Stimulated activated CD4-positive, alpha-beta T cell treated with anti-CD3 and anti-CD28 coated beads, Interleukin-4, amount 100 ng/mL, for 4 hours (primary cell): ENCODE measurements at places on chromosomes 1 and 21.
A peak's percentile ranks its signal among the peaks of the same experiment; 100 is the strongest.

DNA sequence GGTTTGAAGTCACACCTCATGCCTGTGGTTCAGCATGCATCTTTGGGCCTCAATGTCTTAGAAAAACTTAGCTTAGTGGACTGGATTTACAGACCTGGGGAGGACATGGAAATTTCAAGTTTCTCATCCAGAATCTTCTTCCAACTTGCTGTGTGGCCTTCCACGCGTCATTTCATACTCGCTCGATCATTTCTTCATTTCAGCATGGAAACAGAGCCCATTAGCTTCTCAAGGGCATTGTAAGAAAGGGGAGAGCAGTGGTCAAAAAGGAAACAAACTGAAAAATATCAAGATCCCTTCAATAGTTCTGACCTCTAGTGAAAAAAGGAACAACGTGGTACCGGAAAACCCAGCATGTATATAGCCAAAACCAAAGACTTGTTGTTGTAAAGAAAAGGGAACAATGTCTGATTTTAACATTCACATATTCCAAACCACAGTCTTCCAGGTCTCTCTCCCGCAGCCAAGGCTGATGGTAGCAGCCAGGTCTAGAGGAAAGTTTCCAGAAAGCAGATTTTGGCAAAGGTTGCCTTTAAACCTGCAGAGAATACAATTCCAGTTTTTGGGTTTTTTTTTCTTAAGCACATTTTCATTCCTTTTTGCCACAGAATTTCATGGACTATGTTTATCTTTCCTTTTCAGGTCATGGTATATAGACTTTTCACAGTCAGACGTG is 97.0 kb upstream of the CDC42BPA start:
- no peak for DNase-seq

DNA sequence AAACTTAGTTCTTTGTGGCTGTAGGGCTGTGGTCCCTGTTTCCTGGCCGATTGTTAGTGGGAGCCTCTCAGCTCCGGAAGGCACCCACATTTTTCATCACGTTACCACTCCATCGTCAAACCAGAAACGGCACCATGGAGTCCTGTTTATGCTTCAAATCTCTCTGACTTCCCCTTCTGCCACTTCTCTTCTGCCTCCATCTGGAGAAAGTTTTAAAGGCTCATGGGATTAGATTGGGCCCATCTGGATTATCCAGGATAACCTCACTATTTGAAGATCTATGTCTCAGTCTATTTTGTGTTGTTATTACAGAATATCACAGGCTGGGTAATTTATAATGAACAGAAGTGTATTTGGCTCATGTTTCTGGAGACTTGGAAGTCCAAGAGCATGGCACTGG is 19.3 kb upstream of the IL22RA1 start:
- no peak for DNase-seq

DNA sequence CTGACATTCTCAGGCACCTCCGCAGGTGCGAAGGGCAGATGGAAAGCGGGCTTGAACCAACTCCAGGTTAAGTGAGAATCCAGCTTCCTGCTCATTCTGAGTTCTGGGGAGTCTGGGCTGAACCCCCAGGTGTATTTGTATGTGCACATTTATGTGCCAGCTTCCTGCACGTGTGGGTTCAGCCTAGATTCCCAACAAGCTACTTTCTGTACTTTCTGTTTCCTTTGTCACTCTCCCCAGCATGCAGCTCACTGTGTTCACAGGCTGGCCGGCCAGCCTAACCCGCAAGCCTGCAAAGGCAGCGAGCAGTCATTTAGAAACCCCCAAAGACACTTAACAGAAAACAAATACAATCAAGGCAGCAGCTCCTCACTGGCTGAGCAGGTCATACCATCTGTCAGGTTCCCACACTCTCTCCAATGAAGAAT is 1.3 kb upstream of the IL19 start:
- DNase-seq: peak; percentile 37

DNA sequence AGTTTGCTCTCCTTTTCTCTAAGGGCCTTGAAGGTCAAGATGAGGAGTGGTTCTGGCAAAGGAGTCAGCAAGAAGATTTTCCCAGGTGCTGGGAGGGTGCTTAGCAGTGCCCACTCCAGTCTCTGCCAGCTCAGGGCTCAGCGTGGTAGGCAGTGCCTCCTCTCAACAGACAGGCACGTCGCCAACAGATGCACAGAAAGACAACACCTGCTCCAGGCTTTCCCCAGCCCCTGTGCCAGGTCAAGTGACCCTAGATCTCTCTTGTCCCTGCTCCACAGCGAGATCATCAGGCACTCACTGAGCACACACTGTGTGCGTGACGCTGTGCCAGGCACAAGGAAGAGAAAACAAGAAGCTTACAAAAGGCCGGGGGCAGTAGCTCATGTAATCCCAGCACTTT is 86.0 kb downstream of the CASZ1 start:
- no peak for DNase-seq

GRCh38 chr1:197066719-197067456 is at the start of gene F13B:
F13B (minus strand) TSS chr1:197067260; CDS start chr1:197067223, 37 bp downstream.
- no peak for DNase-seq

DNA sequence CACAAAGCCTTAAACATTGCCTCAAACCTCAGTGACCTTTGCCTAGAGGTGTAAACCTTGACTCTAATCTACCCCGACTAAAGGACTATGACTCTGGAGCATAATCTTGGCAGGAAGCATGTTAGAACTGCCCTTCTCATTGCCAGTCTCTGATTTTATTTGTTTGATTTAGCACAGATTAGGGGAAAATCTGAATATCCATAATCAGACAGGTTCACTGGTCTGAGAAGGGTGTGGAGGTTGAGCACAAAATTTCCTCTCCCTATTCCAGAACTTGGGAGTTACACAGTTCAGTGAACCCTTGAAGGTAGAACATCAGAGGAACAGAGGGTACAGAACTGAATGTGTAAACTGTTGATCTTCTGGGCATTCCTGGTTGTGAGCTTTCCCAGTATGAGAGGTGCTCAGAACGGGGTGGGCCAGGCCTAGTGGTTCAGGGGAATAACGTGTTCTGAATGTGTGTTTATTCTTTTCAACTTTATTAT is 8.3 kb upstream of the PSMB4 start:
- DNase-seq: no peak

- DNase-seq: peak; percentile 40
These were observed 9.3 kb downstream of the CBR1 start for GRCh38 chr21:36079010-36079649.

- DNase-seq: no peak
These were observed 26.4 kb upstream of the LRRC8D start for GRCh38 chr1:89794406-89794805.

DNA sequence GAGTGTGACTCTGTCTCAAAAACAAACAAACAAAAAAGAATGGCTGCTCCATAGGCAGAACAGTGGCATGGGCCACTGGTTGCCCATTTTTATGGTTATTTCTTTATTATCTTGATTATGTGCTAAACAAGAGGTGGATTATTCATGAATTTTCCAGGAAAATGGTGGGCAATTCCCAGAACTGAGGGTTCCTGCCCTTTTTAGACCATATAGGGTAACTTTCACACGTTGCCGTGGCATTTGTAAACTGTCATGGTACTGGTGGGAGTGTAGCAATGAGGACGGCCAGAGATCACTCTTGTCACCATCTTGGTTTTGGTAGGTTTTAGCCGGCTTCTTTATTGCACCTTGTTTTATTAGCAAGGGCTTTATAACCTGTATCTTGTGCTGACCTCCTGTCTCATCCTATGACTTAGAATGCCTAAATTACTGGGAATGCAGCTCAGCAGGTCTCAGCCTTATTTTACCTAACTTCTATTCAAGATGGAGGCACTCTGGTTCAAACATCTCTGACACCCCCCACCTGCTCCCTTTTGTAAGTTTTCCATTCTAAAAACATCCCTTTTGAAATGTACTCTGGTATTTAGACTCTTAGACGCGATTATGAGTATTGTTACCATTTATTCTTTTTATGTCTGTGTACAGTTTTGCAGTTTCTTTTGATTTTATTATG is 57.1 kb downstream of the RAVER2 start:
- DNase-seq: no peak

GRCh38 chr1:7646981-7647901 is 123.9 kb upstream of the VAMP3 start:
- peak; percentile 78 for DNase-seq

- DNase-seq: no peak
These were observed 105.4 kb upstream of the F3 start for GRCh38 chr1:94646786-94647555.

DNA sequence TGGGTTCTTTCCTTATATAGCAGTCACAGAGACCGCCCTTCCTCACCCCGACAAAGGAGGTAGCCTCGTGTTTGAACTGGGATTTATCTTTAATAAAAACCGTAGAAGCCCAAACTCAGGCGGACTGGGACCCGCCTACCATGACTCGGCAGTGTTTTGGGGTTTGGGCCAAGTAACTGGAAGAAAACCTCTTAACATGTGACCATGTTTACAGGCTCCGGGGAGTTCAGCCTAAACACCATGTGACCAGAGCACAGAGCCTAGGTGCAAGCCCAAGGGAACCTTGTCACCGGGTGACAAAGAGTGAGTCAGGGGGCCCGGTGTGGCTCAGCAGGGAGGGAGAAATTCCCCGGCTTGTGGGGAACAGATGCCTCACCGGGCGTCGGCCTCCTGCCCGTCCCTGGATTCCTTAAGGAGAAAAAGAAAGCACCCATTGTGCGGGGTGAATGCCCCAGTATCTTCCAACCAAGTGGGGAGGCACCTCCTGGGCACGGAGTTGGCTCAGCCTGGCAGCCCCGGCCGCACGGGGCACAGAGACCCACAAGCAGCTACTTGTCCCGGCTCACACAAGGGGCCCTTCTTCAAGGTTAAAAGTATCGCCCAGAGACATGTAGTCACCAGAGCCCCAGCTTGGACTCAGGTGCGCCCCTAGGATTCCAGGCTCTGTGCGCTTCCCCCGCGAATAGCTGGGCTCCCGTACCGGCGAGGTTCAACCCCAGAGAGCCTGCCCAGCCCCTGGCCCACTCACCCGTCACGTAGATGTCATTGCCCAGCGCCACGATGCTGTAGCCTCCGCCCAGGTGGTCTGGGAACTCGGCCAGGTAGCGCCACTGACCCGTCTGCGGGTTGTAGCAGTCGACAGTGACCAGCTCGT is 1.4 kb downstream of the KLHL21 start:
- peak; percentile 70 for DNase-seq

GRCh38 chr1:182628657-182629056 is 24.5 kb upstream of the RGS16 start:
- DNase-seq: no peak

GRCh38 chr1:162688521-162688920 is 56.3 kb downstream of the DDR2 start:
- DNase-seq: no peak

DNA sequence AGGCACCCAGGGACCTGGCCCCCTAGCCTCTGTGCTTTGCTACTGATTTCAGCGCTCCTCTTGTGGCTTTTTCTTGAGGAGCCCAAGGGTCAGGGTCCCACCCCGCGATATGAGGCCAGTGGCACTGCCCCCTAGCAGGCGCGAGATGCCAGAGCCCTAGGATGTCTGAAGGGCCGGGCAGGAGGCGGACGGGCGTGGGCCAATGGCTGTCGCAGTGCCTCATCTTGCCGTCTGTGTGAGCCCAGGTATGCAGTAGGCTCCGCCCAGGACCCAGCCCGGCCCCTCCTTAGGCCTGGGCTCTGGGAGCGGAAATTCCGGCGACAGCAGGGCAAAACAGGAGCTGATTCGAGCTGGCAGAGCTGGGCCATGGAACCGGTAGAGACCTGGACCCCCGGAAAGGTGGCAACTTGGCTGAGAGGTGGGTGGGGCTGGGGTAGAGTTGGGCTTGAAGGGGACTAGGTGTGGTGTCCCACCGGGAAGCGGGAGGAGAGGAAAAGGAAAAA is at the start of gene CNKSR1:
Gene CNKSR1 (plus strand): TSS at position 310 of the 503 bp plus-strand sequence. CDS start 57 bp downstream, at position 367.
- DNase-seq: no peak

GRCh38 chr1:25912076-25912831 is 6.0 kb upstream of the STMN1 start:
- no peak for DNase-seq

DNA sequence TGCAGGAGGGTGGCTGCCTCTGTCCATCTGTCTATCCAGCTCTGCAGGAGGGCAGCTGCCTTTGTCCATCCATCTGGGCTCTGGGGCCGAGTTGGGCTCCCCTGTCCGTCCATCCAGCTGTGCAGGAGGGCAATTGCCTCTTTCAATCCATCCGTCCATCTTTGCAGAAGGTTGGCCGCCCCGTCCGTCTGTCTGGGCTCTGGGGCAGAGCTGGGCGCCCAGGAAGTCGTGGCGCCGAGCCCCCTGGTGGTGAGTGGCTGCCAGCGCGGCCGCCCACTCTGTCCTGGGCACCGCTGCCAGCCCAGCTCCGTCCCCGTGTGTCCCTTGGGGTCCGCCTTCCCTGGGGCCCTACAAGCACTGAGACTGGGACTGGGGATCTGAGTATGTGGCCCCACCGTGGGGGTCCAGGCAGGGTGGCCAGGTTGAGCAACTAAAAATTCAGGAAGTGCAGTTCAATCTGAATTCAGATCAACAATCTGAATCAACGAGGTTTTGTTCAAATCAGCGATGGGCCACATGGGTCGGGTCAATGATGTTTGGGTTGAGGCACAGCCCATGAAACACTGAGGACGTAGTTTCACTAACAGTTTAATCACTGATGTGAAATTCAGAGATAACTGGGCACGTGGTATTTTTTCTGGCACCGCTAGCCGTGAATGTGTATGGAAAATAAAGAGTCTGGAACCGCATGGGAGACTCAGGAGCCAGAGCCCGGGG is 99.1 kb upstream of the ACTRT2 start:
- DNase-seq: peak; percentile 47

- no peak for DNase-seq
These were observed 738.8 kb downstream of the AMY1C start for GRCh38 chr1:104488296-104489015.
